ENCODE measurements at places on chromosomes 7 and 10.

GRCh38 chr10:34281661-34282582, 533.2 kb downstream of the PARD3 start:
- DNase-seq: no peak

GRCh38 chr7:8263048-8263447, 1.1 kb upstream of the ICA1 start:
- DNase-seq: no peak

- DNase-seq: no peak
Observed at GRCh38 chr10:125742465-125742864, 23.0 kb downstream of the EDRF1 start.

DNA sequence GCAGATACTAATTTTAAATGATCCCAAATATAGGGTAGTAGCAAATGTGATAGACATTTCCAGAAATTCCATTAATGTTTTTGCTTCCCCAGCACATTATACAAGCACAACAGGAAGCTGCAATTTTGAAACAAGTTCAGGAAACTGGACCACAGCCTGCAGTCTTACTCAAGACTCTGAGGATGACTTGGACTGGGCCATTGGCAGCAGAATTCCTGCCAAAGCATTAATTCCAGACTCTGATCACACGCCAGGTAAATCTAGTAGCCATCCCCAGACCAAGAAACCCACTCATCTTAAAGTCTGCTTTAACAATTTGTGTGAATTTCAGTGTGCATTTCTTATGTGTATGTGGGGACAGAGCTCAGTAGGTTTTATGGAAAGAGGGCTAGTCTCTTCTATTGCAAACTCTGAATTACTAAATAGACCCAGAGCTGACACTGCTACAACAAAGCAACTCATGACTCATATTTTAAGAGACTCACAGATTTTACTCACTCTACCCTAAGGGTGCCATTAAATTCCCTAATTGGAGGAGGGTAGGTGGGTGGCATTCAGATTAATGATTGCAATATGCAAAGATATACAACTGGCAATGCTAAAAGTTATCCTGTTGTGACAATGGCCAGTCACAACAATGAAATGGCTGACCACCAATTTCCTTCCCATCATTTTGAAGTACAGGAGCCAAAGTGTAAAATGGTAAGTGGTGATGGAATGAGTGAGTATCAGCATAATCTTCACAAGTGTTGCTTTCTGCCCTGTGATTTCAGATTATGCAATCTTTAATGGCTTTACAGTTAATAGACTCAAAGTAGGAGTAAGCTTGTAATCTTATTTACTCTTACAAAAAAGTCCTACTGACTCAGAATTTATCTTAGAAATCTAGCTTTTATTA, 317.6 kb upstream of the PLXDC2 start:
- peak; percentile 16 for DNase-seq

DNA sequence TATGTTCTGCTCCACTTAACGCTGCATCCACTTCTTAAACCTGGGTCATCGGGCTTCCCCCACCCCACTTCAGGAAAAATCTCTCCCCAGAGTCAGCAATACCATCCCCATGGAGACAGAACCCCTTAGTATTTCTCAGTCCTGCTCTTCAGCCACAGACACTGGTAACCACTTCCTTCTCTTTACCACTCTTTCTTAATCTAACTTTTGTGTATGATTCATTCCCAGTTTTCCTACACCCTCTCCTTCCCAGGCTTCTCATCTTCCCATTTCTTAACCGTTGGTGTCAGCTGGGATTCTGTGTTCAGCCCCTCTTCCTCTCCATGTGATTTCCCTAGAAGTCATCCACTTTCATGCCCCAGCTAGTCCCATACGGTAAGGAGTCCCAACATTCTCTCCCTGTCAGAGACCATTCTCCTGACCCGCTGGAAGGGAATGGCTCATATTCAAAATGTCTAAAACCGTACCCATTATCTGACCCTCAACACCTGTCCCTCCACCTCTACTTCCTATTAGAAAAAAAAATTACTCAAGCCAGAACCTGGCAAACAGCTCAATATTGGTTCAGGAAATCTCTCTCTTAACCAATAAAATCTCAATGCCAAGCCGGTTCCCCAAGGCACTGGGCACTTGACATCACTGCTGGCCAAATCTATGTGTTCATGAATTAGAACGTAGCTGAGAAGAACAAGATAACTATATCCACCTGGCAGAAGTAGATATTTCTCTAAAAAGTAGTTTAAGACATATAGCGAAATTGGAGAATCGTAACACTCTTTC, 89.4 kb downstream of the DGKI start:
- DNase-seq: no peak

DNA sequence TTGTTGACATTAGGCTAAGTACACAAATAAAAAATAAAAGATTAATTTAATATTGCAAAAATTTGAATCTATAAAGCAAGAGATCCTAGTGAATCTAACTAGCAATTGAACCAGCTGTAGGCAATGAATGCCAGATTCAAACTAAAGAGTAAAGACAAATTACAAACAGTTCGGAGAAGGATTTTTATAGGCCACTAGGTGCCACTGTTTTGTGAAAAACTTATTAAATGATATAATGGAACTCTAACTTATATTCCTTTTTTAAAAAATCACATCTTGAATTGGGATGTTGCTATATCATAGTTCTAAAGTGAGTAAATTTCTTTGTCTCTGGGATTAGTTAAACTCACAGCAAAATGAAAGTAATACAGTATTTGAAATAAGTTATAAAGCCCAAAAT, 39.1 kb upstream of the GNAI1 start:
- DNase-seq: no peak

DNA sequence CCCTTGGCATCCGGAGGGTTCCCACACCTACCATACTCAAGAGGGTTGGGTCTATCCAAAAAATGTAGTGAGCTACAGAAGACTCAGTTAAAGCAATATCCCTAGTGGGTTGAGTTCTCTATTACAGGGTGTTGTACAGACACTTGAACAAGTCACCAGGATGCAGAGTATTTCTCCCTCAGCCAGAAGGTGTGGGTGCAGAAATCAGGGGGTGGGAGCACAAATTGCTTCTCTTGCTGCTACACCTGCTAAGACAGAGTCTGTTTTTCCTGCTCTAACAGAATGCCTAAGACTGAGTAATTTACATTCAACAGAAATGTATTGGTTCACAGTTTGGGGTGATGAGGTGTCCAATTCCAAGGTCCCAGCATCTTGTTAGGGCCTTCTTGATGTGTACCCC, 433.4 kb downstream of the TCERG1L start:
- DNase-seq: no peak

- DNase-seq: no peak
Observed at GRCh38 chr7:151517601-151518104, 2.0 kb downstream of the RHEB start.

DNA sequence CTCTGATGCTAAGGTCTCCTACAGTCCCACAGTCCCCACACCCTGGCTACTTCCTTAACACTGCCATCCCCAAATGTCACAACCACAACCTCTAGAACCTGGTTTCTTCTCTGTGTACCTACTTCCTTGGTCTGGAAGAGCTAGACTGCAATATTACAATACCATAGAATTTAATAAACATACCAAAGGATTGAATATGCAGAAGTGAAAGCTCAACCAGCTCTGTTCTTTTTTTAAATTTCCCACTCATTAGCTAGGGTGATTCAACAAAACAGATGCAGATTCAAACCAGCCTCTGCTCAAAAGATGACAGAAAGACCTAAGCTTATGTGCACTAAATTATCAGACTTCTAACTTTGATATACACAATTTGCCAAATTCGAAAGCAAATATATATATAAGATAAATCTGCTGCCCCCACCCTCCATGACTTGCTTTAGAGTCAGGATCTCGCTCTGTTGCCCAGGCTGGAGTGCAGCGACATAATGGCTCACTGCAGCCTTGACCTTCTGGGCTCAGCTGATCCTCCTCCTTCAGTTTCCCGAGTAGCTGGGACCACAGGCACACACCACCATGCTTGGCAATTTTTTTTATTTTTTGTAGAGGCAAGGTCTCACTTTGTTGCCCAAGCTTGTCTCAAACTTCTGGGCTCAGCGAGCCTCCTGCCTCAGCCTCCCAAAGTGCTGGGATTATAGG, 212.6 kb downstream of the CHCHD3 start:
- DNase-seq: no peak

- no peak for DNase-seq
Observed at GRCh38 chr10:38072552-38072951, 21.6 kb upstream of the ZNF37A start.

- no peak for DNase-seq
Observed at GRCh38 chr7:2512713-2513112, 6.9 kb upstream of the LFNG start.

DNA sequence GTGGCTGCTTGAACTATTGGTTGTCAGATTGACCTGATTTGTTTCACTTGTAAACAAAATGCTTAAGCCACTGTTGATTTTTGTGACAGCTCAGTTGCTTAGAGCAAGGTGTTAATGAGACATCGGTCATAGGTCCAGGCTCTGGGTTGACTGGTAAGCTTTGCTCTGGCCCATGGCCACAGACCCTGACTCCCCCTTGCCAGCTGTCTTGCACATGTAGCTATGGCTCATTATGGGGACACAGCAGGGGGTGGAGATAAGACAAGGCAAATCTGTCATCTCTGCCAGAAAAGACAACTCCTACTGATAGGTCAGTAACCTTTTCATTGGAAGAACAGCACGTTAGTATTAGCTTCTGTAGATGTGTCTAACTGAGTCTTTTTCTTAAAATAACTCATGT, 95.3 kb downstream of the KAT6B start:
- DNase-seq: no peak

DNA sequence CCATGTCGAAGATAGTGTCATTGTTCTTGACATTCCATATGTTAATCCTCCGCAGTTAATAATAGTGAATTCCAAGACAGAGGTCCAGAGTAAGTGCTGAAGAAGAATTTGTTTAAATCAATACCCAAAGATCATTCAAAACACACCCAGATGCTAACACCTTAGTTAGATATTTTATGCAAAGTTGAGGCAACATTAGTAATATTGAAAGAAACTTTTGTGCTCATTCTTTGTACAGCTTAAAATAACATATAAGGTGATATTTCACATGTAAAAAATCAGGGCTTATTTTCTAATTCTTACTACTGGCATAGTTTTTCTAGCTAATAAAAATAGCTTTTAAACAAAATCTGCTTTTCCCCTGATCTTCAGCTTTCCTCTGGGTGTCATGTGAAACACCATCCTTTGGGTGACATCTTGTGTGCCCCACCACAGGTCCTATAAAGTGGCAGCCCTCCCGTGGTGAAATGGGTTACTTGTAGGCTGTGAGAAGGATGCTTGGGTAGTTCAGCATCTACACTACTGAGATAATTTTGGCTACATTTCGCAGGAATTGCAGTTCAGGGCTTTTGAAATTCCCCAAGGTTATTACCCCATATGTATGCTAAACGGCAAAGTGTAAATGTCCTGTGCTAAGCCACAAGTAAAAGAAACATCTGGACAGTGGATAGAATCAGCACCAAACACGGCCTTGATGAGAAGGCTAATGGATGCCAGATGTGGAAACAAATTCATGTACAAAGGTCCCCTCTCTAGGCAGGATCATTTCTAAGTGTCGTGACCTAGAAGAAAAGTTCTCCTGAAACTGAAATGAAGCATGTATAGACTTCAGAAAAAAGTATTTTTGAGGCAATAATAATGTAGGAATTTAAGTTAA, 105.4 kb downstream of the GRM3 start:
- no peak for DNase-seq

- DNase-seq: no peak
Observed at GRCh38 chr10:82251222-82251906, 376.4 kb downstream of the NRG3 start.

GRCh38 chr10:109616359-109616980, 306.8 kb downstream of the XPNPEP1 start:
- DNase-seq: no peak

DNA sequence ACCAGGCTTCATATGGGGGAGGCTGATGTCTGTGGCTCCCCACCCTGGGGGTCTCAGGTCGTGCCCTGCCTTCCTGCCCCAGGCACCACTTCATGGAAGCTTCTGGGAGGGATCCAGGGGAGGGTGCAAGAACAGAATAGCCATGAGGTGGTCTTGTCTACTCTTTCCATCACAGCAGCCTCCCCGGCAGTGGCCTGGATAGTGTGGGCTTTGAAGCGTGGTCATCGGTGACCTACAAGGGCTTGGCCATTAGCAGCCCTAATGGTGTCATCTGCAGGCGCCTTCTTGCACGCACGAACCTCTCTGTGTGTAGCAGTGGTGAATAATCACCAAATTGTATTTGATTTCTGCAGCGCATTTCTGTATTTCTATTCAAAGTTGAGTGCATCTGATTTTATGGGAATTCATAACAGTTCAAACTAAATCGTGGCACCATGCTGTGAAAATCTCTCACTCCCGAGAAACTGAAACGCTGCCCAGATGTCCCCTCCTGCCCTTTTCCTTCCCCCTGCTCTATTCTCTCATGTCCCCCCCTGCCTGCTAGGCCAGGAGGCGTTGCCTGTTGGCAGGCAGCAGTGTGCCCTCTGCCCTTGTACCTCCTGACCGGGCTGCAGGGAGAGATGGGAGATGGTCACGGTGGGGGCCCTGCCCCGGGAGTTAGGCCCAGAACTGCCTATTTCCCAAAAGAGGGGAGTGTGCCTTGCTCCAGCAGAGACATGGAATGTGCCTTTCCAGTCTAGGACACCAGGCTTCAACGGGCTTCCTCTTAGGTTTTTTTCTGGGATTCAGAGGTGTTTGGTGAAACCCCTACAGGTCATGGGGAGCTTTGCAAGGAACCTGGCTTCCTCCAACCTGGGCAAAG, 34.8 kb downstream of the CDH23 start:
- no peak for DNase-seq

DNA sequence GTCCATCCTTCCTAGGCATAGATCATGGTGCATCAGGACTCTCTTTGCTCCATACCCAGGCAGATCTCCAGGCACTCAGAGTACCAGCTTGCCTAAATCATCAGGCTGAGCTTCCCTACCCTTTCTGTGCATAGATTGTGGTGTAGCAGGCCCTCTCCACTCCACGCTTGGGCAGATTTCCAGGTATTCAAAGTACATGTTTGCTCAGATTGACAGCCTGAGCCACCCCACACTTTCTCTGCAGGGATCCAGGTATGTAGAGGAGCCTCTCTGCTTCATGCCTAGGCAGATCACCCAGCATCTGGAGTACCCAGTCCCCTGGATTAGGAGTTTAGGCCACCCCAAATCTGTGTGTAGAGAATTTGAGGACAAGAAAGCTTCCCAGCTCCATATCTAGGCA, 957.4 kb upstream of the LRRTM3 start:
- DNase-seq: no peak

DNA sequence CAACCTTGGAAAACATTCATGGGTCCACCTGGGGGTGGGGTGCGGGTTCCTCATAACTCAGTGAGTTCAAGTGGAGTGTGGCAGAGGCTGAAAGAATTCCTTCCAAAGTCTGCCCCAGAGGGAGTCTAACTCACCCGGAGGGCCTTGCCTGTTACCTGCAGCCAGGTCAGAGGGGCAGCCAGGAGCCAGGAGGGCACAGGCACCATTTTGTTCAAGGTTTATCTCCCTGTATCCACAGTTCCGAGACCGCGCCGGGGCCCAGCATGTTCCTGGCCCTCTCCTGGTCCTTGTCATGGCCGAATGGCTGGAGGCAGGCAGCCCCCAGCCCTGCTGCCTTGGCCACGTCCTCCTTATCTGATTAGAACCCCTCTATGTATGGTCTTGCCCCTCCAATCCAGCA, 11.4 kb upstream of the DOCK1 start:
- DNase-seq: no peak

Data from NCI-H446 (cell line).